Kasumi-1 (cell line): ENCODE measurements at places on chromosomes 2 and 18.

DNA sequence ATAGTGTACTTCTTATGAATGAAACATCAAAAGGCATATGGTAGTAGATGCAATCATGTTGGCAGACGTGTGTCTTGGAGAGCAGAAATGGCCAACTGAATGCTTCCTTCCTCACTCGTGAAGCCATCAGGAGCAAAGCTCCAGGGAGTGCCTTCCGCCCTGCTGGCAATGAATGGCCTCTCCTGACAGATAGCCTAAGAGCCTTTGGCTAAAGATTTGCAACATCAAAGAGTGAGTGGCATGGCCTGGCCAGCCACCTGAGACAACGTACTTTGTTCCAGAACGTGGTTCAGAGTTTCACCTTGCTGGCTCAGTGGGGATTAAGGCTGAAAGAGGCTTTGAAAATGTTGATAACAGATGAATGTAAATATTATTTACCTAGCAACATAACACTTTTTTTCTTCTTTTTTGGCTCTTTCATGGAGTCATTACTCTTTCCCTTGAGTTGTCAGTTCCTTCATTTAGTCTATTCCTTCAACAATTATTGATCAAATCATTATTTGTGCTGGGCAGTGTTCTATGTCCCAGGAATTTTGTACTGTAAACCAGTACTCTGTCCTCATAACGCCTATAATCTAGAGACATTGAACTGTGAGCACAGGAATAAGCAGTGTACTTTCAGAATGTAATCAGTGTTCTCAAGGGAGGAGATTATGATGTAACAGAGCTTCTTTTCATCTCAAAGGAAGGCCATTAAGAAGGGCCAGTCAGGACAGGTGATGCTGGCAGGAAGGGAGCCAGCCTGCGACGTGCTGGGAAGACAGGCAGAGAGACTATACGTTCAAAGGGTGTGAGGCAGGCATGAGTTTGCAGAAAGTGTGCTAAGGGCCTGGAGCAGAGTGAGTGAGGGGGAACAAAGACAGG lies 59.4 kb upstream of the SH3RF3 start:
- no peak for DNase-seq

GRCh38 chr2:151947813-151948165 lies 119.6 kb upstream of the ARL5A start:
- DNase-seq = peak; percentile 21

DNA sequence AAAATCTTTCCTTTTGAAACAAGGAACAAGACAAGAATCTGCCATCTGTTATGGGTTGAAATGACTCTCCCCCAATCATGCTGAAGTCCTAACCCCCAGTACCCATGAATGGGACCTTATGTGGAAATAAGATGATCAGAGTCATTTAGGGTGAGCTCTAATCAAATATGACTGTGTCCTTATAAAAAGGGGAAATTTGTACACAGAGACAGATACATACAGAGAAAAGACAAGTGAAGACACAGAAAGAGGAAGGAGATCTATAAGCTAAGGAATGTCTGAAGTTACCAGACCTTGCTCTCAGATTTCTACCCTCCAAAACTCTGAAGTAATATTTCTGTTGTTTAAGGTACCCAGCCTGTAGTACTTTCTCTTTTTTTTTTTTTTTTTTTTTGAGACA lies 15.7 kb downstream of the TGFBRAP1 start:
- DNase-seq = peak; percentile 77

DNA sequence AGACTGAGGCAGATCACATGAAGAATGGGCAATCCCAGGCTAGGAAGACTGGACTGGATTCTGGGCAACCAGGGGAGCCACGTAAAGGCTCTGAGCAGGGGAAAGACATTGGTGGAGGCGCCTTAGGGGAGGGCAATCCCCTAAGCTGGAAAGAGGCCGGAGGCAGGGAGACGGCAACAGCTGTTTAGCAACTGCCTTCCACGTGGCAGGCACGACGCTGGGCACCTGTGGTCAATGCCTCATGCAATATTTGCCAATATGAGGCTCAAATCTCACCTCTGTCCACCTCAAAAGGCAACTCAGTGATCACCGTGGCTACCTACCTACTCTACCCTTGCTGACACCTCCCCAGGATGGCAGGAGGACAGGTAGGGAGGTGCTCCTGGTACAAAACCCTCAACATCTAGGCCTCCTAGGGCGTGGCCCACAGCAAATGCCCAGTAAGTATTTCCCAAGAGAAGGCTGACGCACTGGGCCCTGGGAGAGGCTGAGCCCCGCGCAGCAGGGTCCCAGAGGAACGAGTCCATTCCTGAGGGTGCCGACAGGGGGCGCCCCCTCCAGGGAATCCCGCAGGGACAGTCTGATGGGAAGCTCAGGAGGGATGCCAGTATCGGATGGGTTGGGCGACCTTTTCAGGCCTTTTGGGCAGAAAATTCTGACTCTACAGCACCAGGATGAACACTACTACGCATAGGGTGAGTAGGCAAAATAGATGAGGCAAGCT lies 8.9 kb downstream of the BOLA3 start:
- no peak for DNase-seq
